NCI-H1694 (cell line): ENCODE measurements at places on chromosomes 6 and 20.

- no peak for DNase-seq
Measured at GRCh38 chr6:128932061-128932460, 49.1 kb downstream of the LAMA2 start.

DNA sequence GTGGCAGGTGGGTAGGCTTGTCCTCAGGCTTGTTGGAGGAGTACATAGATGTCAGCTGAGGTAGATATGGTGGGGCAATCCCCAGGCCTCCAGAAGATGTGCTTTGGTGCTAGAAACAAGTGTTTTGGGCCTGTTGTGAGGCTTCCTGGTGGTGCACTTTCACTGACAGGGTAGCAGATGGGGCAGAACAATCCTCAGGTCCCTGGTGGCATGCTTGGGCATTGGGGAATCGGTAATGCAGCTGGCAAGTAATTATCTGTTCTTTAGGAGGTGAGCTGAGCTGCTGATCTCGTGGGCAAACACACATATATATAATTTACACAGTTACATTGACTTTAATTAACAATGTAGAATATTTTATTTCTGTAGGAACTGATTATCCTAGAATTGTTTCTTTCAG, 458.7 kb downstream of the BMP2 start:
- DNase-seq, result peak; percentile 55

- no peak for DNase-seq
Measured at GRCh38 chr6:43264599-43265145, 21.4 kb downstream of the TTBK1 start.

- DNase-seq, result no peak
Measured at GRCh38 chr6:151018046-151018445, 152.5 kb downstream of the MTHFD1L start.

DNA sequence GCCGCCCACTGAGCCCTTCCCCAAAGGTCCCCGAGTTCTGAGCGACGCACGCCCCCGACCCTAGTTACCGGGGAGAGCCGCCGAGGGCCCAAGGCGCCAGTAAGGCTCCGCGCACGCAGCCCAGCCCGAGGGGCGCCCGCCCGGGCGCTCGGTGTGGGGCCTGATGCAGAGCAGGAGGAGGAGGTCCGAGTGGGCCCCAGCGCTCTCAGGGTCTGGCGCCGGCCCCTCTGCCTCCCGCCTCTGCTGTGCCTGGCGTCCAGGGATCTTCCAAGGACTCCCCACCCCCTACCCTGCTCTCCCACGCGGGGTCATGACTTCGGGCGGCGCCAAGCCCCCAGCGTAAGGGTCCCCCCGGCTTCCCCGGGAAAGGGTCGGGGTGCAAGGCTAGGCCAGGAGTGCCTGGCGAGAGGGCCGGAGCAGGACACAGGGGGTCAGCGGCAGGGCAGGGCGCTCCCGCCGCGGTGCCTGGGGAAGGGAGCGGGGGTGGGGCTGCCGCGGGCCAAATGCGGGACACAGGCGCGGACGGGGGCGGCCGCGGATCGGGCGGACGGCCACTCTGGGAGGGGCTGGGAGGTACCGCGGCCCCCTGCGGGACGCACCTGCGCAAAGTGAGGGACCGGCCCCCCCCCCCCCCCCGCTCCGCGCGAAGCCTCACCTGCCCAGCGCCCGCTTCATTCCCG, 637 bp downstream of the ABHD12 start:
- DNase-seq, result no peak

GRCh38 chr20:23918101-23918862, 38.7 kb upstream of the CST5 start:
- DNase-seq, result no peak

DNA sequence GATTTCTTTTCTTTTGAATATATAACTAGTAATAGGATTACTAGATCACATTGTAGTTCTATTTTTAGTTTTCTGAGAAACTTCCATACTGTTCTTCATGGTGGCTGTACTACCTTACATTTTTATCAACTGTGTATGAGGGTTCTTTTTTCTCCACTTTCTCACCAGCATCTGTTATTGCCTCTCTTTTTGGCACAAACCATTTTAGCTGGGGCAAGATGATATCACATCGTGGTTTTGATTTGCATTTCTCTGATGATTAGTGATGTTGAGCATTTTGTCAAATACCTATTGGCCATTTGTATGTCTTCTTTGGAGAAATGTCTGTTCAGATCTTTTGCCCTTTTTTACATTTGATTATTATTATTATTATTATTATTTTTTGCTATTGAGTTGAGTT, 86.1 kb upstream of the TCF21 start:
- DNase-seq, result no peak

DNA sequence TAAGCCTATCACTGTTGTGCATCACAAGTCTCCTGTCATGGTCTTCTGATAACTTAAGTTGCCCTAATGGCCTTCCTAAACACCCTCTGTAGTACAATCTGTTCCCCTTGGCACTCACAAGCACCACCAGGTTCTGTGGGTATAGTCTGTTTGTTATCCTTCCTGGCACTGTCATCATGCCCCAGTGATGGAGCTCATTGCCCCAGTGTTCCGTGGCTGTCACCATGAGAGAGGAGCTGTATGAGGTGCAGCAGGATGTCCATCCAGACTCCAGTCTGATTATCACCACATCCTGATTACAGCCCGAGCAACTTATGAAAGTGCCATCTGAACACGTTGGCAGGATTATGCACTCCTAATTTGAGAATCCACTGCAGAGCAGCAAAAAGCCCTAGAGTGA, 380.1 kb downstream of the FRK start:
- DNase-seq, result no peak

- DNase-seq, result peak; percentile 33
Measured at GRCh38 chr6:34027445-34027936, 118.4 kb downstream of the GRM4 start.

- no peak for DNase-seq
Measured at GRCh38 chr6:57109880-57110279, 19.9 kb downstream of the ZNF451 start.

DNA sequence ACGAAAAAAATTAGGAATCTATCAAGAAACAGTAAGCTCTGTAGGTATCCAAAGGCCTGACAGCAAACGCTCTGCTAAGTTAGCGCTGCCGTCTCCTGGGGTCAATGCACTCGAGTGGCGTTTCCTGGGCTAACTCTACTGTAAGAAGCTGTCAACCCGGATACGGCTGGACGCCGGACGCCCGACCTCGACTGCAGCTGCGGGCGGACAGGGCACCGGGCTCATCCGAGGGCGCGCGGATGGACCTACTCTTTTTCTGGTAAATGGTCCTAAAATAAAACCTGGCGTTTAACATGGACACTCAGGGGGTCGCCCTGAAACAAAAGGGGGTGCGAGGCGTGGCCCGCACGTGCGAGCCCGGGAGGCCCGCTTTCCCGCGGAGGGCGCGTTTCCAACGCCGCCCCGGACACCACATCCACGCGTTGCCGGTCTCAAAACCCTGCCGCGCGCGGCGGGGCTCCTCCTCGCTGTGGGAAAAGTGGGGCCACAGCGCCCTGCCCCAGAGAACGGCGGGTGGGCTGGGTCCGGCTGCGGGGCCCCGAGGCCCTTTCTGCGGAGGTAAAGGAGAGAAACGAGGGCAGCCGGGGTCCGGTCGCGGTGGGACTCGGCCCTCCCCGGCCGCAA, 537 bp downstream of the TCP1 start:
- DNase-seq, result no peak

DNA sequence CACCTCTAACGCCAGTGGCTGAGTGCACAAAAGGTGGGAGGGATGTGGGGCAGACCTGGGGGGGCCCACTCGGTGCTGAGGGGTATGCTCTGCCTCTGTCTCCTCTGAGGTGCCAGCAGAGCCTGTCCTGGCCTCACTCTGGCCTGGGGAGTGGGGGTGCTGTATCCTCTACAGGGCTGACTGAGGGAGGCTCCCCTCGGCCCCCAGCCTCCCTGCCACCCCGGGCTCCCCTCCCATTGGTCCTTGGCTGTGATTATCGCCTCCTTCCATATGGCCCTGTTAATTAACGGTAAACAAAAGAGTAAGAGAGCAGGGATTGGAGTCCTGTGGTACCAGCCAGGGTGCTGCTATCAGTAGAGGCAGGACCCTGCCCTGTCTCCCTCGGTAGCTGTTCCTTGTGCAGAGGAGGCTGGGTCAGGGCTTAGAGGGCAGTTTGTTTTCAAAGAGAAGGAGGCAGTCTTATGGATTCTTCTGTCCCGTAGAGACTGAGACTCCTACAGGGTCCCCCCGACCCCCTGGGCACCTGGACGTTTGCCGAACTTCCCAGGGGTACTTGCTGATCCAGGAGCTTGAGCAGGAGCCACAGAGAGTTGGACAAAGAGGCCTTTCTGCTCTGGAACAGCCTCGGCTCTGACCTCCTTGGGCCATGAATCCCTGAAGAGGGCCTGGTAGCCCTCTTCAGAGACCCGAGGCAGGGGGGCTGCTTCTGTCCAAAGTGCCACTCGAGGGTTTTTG, 1.8 kb downstream of the MYT1 start:
- DNase-seq, result peak; percentile 51

DNA sequence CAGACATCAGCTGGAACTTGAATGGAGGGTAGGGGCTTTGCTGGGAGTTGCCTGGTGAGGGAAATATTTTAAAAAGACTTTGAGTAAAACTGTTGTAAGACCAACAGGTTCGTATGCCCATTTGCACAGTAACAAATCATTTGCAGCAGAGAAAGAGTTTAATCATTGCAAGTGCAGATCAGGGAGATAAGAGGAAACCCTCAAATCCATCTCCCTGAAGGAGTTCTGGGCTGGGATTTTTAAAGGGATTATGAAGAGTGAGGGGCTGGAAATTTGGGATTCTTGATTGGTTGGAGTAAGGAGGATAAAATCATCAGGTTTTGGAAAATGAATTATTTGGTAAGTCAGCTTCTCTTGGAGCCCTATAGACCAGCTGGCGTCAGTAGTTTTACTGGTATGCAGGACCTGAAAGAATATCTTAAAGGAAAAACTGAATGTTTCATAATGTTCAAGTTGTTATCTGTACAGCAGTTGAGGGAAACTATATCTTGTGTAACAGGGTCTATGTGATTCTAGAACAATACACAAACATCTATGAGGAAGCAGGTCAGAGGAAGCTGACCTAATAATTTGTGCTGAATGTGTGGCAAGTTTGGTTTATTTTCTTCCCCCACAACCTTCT, 295.5 kb downstream of the PLCB1 start:
- DNase-seq, result no peak

DNA sequence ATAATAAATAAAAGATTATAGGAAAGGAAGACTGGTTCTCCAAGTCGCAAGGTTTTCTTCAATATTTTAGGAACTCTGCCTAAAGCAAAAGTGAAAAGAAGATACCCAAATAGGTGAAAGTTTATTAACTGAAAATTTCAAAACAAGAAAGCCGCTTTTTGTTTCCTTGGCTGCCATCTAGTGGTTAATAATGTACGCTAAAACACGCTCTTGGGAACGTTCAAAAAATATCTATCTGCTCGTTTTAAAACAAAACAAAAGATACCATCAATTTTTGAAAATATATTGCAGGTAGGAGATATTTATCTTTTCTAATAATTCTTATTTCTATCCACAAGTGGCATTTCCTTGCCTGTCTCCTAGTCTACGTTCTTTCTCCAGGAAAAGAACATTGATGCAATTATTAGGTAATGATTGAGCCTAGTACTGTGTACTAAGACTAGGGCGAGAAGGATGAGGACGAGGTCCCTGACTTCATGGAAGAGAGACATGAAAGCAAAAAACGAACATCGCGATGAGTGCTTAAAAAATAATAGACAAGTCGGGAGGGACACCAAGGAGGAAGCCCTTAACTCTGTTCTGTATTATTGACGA, 97.2 kb downstream of the SPTLC3 start:
- peak; percentile 12 for DNase-seq

DNA sequence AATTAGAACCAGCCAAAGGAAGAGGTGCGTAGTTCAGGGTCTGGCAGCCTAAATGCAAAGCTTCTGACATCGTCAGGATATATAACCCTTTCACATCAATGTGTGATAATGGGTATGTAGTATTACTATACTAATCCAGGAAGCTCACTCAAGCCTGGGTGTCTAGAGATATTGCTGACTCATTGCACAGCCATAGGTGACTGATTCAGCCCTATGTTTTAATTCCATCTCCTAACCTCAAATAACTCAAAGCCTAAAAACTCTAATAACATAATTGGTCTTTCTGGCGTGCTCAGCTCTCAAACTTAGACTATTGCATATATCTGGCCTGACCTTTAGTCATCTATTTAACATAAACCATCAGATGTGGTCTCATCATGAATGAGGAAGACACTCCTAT, 658.4 kb downstream of the TBC1D32 start:
- no peak for DNase-seq

- DNase-seq, result no peak
Measured at GRCh38 chr20:41098703-41099250, 38.6 kb upstream of the PLCG1 start.

DNA sequence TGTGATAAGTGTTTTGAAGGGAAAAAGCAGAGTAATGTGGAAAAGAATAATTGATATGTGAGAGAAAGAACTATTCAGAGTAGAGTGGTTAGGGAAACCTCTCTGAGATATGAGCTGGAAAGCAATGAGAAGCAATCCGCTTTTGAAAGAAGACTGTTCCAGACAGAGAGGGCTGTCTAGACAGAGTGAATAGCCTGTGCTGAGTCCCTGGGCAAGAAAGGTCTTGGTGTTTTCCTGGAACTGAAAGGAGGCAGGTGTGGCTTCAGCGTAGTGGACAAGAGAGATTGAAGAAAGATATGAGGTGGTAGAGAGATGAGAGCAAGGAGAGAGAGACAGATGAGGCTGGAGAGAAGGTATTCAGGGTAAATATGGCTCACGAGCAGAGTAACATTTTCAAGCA, 190.8 kb downstream of the UBE3D start:
- no peak for DNase-seq

GRCh38 chr6:83068616-83069015, 1.1 kb downstream of the DOP1A start:
- no peak for DNase-seq

DNA sequence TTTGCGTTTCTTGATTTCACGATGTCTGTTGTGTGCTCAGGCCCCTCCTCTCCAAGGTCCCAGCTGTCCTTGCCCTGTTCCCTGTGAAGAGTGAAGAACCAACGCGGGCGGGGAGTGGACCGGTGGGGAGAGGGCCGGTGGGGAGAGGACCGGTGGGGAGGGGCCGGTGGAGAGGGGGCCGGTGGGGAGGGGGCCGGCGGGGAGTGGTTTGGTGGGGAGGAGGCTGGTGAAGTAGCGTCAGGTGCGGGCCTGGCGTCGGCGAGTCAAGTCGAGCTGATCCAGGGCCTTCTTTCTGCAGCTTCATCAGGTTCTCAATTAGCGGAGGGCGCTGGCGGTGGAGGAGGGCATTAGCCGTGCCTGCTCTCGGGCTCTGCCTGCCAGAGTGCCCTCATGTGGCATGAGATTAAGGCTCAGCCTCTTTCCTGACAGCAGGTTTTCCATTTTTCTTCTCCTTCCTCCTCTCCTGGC, 21.2 kb upstream of the BHLHE23 start:
- peak; percentile 66 for DNase-seq

- no peak for DNase-seq
Measured at GRCh38 chr6:106572875-106573585, 56.3 kb downstream of the RTN4IP1 start.

DNA sequence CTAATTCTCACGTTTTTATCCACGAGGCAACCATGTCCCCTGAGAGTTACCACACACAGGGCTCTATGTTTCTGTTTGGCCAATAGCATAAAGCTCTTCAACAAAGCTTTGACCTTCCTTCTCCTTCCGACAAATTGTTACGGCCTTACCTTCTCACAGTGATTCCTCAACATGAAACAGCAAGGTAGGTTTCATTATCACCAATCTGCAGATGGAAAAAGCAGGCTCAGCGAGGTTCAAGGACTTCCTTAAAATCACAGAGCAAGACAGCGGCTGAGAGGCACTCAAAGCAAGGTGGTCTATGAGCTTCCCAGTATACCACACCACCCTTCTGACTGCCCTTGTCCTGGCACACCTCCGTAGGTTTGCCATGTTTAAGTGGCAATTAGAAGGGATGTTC, 360.0 kb downstream of the CD83 start:
- DNase-seq, result no peak

GRCh38 chr6:123306334-123306733, 310.3 kb downstream of the CLVS2 start:
- no peak for DNase-seq

- no peak for DNase-seq
Measured at GRCh38 chr6:4225161-4225872, 89.9 kb upstream of the ECI2 start.
